ENCODE measurements at places on chromosomes 5 and 9.

DNA sequence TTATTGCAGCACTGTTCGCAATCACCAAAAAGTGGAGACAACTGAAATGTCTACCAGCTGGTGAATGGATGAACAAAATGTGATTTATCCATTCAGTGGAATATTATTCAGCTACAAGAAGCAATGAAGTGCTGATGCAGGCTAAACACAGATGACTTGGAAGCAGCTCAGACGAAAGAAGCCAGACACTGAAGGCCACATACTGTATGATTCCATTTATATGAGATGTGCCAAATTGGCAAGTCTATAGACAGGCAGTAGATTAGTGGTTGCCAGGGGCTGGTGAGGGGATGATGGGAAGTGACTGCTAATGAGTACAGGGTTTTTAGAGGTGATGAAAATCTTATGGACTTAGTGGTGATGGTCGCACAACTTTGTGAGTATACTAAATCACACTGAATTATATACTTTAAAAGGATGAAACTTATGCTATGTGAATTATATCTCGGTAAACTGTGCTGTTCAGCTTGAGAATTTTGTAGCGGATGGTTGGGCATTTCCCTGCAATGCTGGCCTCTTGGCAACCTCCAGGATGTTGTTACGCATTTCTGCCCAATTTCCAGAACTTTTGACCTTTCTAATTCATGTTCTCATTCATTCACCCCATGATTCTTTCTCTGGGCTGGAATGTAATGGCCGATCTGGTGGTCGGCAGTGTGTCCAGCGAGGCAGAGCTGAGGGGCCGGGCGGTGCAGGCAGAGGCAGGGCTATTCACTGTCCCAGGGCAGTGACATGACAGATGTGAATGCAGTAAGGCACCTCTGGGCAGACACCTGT, 22.0 kb upstream of the WNK2 start:
- no peak for DNase-seq

DNA sequence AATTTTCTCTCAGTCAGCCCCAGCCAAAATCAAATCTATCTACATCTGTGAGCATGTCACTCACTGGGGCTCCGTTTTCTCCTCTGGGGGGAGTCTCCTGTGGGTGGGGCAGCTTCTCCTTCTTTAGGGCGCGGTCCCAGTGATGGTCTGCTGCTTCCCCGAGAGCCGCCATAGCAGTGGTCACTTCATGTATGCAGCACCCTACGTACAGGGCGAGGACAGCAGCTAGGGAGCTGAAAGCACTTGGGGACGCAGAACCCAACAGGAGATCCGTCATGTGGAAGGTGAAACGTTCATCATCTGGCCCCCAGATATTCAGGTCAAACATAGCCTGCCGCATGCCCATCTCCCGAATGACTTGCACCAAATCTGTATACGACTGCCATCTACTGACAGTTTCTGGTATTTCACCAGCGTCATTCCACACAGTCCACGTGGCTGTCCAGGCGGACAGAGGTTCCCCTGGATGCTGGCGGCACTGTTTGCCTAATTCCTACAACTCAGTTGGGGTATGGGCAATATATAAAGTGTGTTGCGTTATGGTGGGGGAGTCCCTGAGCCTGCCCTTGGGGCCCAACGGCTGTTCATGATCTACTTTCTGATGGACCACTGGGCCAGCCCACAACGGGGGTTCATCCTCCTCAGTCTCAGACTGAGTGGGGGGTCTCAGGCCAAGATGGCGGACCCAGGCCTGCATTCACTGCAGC, 795.0 kb downstream of the EFNA5 start:
- DNase-seq: peak; percentile 52

DNA sequence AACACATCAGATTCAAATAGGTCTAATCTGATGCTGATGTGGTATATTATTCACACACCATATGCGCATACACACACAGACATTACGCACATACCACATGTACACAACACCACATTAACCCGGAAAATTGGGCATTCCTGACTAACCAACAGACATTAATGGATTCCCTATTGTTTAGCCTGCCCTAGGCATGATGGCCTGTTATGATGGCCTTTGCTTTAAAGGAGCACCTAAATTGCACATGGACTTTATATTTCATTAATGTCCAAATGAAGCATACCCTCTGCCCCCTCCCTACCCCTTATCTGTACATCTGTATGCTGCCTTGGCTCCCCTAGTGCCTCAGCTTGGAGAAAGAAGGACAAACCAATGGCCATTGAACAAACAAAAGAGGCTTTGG, 127.7 kb upstream of the PRLR start:
- DNase-seq: no peak

DNA sequence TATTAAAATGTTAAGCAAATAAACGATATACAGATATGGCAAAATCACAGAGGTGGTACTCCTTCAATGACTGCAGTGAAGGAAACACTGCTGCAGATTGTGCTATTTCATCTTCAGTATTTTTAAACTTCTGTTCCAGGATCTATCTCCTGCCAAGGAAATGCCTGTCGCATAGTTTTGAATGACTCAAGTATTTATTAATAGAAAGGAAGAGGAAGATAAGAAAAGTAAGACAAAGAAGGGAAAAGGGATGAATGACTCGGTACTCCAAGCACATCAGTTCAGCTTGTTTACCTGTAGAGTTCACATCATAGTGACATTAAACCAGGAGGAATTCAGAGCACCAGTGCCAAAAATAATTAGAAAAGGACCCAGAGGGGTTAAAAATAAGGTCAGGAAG, 5.1 kb upstream of the GPX8 start:
- DNase-seq: peak; percentile 52

DNA sequence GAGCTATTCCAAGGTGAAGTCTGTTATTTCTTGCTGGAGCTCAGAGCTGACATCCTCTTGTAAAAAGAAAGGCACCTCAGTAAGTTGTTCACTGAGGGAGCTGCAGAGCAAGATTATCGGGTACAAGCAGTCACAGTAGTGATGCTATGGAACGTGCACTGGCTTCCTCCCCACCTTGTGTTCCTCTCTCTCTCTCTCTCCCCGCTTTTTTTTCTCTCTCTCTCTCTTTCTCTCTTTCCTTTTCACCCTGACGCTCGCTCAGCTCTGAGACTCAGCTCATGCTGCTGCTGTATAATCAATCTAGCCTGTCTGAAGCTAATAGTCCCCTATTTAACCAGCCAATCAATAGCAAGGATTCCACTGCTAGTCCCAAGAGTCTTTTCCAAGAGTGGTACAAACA, 587.6 kb upstream of the CDH18 start:
- no peak for DNase-seq

DNA sequence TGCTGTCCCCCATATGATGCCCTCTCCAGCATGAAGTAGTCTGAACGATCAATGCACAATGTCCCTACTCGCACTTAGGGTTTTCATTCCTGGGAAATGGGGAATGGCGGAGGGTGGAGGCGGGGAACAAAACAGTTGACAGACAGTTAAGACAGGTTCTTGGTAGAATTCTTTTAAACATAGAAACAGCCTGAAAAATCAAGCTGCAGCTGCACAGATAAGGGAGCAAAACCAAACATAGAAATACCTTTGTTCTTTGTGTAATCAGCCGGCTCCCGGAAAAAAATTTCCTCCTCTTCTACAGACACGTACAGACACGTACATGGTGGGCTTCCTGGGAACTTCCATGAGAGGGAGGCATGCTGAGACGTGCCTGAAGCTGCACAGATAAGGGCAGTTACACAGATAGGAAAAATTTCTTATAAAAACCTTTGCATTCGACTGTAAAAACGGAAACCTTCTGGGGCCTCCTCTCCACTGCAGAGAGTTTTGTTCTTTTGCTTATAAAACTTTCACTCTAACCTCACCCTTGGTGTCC, 662.4 kb upstream of the PTPRD start:
- no peak for DNase-seq

DNA sequence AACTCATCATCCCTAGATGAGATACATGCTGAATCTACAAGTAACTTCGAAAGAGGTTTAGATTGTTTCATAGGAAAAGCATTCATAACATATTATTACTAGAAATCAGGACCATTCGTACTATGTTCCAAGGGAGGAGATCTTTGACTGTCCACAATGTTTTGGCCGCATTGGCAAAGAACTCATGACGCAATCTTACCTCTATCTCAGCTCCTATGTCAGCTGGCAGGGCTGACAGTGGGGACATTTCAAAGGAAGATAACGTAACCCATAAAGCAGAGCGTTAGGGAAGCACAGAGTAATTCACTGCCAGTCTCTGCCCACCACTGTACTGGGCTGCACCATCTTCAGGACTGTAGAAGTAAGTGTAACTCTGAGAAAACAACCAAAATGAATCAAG, 69.7 kb downstream of the EFNA5 start:
- no peak for DNase-seq

DNA sequence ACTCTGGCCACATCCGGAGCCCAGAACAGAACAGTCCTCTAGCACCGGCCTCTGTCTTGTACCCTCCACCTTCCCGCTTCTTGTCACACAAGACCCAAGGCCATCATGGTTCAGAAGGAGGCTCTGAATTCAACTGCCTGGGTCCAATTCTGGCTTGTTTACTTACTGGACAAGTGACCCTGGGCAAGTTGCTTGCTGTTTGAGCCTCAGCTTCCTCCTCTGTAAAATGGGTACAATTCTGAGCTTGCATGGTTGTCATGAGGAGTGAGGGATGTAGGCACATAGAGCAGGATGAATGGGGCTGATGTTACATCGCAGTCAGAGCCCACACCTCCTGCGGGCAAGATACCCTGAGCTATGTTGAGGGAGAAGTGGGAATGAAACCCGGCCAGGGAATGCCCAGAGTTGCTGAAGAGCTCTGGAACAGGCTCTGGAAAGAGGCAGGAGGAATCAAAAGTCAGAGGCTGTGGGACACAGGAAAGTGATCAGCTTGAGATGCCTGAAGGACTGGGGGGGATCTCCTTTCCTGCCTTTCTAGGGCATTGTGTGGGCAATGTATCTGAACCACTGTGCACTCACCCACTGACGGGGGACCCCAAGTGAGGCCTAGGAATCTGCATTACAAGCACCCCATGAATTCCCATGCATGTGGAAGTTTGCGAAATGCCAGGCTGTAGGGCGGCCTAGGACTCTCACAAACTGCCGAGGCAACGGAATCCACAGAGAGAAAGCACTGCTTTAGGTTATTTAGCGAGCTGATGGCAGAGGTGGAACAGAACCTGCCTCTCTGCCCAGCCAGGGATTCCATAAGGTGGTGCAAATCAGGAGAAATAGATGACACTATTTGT, 29.4 kb upstream of the IL17B start:
- no peak for DNase-seq

DNA sequence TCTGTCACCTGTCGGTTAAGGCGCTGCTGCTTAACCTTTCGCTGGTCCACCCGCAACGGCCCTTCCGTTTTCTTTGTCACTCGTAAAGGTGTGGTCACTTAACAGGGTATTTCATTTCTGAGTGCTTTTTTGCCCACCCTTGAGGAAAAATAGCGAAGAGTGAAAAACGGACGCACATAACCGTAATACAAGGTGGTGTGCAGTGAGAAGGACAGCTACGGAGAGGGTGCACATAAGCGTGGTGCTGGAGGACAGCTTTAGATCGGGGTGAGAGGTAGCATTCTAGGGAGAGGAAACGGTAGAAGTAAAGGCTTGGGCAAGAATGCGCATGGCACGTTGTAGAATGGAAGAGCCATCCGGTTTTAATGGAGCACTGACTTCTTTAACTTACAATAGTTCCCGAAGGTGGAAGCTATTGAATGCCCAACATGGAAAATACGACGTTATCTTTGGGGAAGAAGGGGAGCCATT, 761 bp downstream of the CCT5 start:
- DNase-seq: peak; percentile 28

GRCh38 chr9:134683714-134684374, 42.2 kb downstream of the COL5A1 start:
- no peak for DNase-seq

GRCh38 chr9:133333011-133333410, 3.0 kb downstream of the SURF6 start:
- DNase-seq: no peak

DNA sequence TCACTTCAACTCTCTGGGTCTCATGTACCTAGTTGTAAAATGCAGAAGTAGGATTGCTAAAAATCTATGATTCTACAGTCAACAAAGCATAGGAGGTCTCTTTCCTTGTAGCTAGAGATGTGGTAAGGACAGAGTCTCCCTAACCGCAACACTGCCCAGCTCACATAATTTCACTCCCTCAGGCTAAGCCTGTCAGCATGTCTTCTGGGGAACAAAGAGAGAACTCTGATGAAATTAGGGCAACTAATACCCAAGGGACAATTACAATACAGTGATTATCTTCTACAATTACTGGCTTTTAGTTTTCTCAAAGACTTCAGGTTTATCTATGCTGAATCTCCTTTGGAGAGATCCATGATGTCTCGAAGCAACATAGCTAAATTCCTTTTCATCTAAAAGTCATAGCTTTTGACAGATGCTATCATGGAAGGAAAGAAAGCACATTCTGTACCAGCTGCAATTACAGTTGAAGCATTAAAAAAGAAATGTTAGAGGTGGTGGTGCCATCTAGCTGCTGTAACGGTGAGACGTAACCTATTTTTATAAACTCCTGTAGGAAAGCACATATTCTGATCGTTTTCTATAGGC, 141.1 kb upstream of the TARS1 start:
- DNase-seq: peak; percentile 32

GRCh38 chr9:127495884-127496555, 44.7 kb downstream of the LRSAM1 start:
- DNase-seq: no peak

GRCh38 chr5:38845526-38846378, at the start of gene OSMR:
TSS of gene OSMR (plus strand) at chr5:38846012. CDS start at chr5:38869045, 23,033 bp downstream.
- peak; percentile 98 for DNase-seq
